ENCODE measurements at places on chromosomes 3 and 15.

GRCh38 chr3:58210761-58211460 lies at the start of gene DNASE1L3:
Gene DNASE1L3 (minus strand): TSS chr3:58210972. CDS start chr3:58210906, 66 bp downstream.
- DNase-seq, result no peak

DNA sequence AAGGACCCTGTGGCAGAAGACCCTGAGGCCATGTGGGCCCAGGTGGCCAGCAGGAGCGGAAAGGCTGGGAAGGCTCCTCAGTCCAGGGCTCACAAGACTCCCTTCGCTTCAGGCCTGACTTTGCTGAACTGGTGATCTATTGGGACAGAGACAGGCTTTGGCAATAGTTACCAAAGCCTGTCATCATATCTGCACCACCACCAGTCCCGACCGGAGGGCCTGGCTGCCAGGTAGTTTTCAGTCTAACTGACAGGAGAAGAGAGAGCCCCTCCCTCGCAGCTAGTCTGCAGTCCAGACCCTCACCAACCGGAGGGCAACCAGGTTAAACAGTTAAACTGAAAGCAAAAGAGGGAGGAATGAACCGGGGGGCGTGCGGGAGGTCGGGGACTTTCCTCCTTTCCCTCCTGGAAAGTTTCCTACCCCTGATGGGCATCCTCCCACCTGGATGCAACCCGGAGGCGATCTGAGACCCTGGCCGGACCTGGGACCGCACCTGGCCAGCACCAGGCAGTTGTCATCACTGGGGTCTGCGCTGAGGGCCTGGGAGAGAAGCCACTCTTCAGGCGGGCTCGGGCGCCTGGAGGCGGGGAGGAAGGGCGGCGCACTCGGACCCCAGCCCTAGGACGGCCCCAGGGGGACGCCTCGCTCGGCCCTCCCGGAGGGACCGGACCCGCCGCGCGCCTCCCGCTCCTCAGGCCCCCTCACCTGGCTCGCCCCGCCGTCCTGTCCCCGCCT lies 435 bp downstream of the RAB27A start:
- no peak for DNase-seq

DNA sequence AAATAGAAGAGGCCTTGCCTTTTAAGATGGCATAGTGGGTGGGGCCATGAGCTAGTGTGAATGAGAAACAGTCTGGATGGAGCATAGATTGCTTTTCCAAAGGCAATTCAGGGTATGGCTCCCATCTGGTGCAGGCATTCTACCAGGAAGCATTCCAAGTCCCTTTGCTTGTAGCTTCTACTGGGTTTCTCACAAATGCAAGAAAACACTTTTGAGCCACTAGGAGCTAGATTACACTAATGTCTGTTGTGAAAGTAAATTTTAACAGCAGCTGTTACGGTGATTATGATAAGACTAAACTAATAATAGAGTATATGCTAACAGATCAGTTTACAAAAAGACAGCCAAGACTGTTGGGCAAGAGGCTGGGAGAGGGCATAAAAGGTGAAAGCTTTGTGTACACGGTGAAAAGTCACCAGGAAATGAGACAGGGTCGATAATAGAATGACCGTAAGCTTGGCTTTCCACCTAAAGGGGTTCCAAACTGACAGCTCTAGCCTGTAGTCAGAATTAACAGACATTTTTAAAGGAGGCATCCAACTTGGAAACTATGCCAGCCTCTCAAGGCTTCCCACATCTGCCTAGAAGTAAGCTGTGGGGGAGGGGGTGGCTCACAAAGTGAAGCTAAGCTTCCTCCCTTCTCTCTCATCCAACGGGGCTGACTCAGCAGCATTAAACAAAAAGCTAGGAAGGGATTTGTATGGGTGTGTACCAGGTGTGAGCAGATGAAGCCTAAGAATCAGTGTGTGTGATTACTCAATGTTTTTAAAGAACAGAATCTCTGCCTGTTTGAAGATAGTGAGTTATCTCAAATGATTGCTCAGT lies 61.1 kb upstream of the GPD1L start:
- DNase-seq, result no peak

DNA sequence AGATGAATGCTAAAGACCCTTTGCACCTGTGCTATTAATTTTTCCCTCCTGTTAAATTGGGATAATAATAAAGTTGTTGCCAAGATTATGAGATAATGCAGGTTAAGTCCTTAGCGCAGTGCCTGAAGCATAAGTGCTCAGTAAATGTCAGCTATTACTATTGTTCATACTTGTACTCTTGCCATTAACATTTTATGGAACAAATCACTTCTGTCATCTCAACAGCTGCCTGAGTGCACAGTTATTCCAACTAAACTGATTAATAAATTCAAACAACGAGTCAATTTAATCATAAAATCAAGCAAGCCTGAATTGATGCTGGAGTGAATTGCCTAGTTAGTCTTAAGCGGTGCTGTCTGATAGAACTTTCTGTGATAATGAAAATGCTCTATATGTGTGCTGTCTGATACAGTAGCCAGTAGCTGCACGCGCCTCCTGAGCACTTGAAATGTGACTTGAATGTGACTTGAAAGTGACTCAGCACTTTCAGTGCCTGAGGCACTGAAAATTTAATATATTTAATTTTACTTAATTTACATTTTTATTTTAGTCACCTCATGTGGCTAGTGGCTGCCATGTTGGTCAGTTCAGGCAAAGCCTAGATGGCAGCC lies 198.7 kb upstream of the PFN2 start:
- DNase-seq, result no peak

- DNase-seq, result no peak
These were observed 41.8 kb downstream of the CRYGS start for GRCh38 chr3:186502138-186502948.

- DNase-seq, result no peak
These were observed 124.6 kb downstream of the CD47 start for GRCh38 chr3:107966276-107966675.

DNA sequence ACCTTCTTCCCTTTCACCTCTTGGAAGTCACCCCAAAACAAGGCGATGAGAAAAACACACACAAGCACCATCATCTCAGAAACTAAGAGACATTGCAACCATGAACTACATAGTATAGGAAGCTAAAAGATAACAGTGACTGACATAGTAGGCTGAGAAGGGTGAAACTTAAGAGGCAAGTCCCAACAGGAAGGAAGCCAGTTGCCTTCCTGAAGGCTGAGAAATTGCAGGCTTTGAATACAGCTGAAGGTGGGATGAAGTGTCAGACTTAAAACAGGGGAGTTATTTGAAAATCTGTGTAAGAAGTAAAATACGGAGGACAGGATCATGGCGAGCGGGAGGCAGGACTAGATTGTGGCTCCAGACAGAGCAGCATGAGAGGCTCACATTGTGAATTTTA lies 27.8 kb downstream of the SLC27A2 start:
- no peak for DNase-seq

GRCh38 chr3:54240309-54240708 lies 118.0 kb downstream of the CACNA2D3 start:
- no peak for DNase-seq

Measured in stimulated activated CD8-positive, alpha-beta memory T cell treated with anti-CD3 and anti-CD28 coated beads, Interleukin-15, amount 100 ng/mL, for 1 hour (primary cell).